ENCODE measurements at places on chromosomes 5 and 9.

- no peak for DNase-seq
Observed at GRCh38 chr9:69898714-69899209, 78.1 kb downstream of the CFAP95 start.

DNA sequence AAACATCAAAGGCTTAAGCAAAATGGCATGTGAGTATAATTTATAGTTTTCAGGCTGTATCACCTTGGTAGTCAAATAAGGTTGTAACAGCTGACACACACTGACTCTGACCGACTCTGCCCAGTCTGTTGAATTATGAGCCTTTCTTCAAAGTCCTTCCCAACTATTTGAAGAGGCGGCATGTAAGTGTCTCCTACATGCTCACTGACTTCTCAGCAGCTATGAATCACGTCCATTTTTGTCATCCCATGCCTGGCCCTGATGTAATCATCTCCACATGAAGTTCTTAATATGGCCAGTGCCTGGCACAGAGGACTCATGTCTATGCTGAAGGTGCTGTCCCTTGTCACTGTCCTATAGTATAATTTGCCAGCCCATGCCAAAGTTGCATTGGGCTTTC, 5.1 kb upstream of the PTBP3 start:
- no peak for DNase-seq

GRCh38 chr9:16597136-16597535, 273.3 kb downstream of the BNC2 start:
- DNase-seq = no peak

DNA sequence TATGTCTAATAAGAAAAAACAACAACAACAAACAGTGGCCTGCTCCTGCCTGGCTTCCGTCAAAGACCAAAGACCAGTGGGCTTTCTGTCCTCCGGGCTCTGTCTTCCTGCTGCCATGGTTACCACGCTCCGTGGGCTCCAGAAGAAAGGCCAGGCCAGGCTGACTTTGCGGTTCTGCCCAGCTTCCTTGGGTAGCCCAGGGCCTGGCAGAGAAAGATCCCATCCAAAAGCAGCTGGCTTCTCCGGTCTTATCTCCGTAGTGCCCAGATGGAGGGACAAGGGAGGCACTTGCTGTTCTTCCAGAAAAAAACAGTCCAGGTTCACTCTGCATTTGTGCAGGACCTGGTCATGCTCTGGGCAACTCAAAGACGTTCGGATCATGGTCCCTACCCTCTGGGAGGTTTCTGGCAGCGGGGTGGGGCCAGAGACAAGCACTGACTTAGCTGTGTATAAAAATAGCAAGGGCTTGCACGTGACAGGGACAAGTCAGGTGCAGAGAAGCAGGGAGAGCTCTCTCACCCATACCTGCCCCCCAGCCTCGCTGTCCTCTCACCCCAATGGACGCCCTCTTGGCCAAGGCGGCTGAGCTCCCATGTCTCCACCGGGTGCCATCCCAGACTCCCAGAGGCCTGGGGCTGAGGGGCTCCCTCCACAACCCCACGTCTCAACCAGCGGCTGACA, 212.2 kb downstream of the C9orf50 start:
- no peak for DNase-seq

DNA sequence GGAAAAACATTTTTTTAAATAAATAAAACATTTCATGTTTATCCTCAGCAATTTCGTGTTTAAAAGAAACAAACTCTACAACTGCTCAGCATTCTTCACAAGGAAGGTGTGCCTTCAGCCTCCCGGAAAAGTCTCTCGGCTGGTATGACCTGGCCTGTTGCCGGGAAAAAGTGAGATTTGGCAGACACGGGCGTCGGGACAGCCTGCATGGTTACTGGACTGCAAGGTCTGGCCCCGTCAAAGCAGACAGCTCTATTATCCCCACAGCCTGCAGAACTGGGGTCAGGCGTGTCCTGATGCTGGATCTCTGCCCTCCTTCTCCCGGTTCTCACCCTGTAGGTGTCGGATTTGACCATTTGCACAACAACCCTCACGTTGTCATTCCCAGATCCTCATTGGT, 120.3 kb upstream of the SPATA31C2 start:
- no peak for DNase-seq

DNA sequence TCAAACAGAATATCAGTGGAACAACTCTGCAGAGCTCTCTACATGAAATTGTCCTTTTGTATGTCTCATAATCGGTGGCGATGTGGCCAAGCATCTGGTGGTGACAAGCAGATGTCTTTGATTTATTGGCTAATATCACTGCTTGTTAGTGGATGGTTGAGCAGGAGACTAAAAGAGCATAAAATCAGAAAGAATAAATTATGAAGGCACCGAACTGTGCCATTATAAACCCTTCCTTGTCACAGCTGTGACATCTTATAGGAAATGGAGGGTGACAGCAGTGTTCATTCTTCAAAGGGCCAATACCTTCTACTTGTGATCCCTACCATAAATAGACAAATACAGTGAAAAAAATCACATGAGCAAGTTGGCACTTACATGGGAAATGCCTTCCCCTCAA, 1404.3 kb downstream of the MAT2B start:
- no peak for DNase-seq

GRCh38 chr5:33270671-33271070, 170.1 kb upstream of the TARS1 start:
- no peak for DNase-seq

- DNase-seq = no peak
Observed at GRCh38 chr5:172667786-172668593, 26.9 kb downstream of the NEURL1B start.

DNA sequence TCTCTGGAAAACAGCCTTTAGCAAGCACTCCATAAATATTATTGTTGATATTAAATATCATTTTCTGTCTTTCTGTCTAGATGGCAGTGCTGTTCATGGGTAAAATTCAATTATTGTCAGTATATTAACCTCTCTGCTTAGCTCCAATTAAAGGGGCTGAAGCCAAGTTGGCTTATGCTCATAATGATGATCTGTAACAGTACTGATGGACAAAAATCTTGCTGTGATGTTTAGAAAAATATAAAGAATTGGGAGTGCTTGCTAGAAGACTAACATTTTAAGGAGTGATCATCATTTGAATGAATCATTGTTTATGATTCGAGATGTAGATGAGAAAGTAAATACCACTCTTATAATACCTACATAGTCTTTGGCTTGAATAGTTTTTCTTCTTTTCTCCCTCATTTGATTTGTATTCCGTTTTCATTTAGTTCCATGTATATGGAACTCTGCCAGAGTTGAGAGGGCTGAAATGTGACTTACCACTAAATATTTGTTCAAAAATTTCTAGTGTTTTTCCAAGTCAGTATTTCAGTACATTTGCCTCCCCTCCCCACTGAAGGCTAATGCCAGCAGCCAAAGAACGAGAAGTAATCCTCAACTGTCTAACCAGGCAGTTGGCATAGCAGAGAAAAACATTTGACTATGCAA, 538.3 kb downstream of the CSNK1G3 start:
- DNase-seq = no peak

DNA sequence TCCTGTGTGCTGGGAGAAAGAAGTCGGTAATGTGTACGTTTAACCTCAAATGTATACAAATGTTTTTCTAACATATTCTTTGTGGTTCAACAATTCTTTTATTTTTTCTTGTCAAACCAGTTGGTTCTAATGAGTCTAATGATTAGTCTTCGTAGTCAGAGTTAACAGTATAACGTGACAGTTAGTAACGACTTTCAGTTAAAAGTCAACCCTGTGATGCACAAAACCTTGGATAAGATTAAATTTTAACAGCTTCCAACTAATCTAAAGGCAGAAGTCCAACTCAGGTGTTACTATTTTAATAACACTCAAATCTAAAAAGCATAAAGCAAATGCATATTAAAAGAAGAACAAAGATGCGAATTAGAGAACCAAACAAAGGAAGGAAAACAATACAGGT, 47.0 kb downstream of the SEMA6A start:
- no peak for DNase-seq

- no peak for DNase-seq
Observed at GRCh38 chr5:1834022-1834551, 32.9 kb downstream of the NDUFS6 start.

GRCh38 chr9:3857673-3858072, 331.9 kb upstream of the RFX3 start:
- no peak for DNase-seq

DNA sequence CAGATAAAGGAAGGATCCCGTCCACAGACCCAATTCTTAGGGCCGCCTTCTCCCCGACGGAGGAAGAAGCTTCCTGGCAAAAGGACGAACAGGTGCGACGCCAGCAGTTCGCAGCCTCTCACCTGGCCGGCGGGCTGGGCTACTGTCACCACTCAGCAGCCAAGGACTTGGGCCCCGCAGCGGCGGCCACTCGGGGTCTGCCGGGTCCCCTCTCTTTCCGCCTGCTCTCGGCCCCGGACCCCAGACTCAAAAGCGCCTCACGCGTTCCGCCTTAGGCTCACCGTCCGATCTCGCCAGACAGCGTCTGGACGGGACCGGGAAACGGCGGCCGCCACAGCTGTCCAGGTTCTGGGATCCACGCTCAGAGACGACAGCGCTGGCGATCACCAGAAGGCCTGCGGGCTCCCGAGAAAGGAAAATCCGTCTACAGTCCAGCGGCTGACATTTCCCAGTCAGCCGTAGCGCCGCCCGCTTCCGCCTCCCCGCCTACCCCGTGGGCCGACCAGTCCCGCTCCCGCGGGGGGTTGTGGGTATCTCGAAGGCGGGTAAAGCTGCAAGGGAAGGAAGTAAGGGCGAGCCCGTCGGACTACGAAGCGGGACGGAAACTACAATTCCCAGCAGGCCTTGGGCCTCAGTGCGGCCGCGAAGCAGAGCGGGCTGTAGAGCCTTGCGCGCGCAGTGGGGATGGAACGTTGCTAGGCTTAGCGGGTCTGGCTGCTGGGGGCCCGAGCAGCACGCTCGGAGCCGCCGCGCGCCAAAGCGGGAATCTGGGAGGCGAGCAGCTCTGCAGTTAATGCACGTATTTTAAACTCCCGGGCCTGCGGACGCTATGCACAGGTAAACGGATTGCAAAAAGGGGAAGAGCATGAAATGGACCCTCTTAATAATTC, at the start of the genes LMBRD2 and SKP2:
LMBRD2 (minus strand) TSS at position 454 of the 890 bp plus-strand sequence. CDS start 8,538 bp downstream, outside the sequence.
SKP2 (plus strand) TSS at position 678 of the 890 bp plus-strand sequence; CDS start at position 830, 152 bp downstream.
- peak; percentile 95 for DNase-seq

GRCh38 chr5:90802474-90803317, 244.1 kb downstream of the ADGRV1 start:
- DNase-seq = peak; percentile 12

GRCh38 chr9:89550346-89550927, 52.5 kb upstream of the SEMA4D start:
- no peak for DNase-seq

DNA sequence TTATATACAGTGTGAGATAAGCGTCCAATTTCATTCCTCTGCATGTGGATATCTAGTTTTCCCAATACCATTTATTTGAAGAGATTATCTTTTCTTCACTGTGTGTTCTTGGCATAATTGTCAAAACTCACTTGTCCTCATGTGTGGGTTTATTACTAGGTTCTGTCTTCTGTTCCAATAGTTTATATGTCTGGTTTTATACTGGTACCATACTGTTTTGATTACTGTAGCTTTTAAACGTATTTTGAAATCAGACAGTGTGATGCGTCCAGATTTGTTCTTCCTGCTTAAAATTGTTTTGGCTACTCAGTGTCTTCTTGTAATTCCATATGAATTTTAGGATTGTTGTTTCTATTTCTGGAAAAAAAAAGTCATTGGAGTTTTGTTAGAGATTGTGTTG, 10.2 kb downstream of the NDUFAF2 start:
- no peak for DNase-seq

GRCh38 chr9:79615038-79615437, 43.3 kb downstream of the TLE4 start:
- DNase-seq = no peak

DNA sequence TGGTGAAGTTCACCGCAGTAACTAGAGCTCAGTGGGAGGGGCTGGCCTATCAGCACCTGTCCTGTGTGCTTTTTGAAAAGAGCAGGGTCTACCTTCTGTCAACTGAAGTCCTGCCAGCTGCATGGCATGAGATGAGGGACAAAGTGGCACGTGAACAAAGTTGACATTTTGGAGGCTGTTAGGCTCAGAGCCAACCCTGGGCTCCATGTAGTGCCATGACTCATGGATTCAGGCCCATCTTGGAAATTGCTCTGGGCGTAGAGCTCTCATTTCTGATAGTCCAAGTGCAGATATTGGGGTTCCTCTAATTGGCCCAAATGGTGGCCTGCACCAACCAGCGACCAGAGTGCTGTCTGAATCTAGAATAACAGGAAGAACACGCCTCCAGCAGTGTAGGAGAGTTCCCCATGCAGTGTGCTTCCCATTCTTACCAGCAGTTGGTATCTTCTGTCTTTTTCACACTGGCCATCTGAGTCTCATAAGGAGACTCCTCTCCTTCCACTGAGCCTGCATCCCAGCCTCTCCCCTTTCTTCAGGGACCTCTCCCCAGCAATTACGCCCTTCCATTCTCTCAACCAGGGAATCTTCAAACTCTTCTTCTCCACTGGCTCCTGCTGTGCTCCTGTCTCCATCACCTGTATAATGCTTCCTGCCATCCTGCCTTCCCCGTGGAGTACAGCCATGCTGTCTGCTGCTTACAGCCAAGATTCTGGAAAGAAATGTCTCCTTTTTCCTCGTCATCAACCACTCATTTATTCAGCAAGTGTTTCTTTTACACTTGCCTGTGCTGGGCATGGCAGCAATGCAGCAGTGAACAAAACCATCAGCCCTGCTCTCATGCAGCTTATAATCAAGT, 30.4 kb downstream of the IRF1 start:
- no peak for DNase-seq

DNA sequence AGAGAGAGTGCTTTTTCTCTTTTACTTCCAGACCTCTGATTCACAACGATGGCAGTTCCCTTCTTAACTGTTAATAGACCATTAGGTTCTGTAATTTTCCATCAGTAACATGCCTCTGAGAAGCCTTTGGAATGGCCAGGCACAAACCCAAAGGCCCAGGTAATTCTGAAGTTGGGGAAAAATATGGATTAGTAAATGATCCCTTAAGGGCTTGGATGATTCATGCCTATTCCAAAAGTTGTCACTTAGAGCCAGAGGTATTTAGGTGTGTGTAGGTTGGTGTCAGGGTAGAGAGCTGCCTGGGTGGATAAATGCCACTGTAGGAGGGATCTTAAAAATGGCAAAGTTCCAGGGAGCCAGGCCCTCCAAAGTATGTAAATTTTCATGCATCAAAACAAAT, 228.8 kb downstream of the PLK2 start:
- no peak for DNase-seq

GRCh38 chr9:72897069-72897649, 55.7 kb downstream of the ALDH1A1 start:
- no peak for DNase-seq
